ENCODE measurements at places on chromosomes 5 and 9.

DNA sequence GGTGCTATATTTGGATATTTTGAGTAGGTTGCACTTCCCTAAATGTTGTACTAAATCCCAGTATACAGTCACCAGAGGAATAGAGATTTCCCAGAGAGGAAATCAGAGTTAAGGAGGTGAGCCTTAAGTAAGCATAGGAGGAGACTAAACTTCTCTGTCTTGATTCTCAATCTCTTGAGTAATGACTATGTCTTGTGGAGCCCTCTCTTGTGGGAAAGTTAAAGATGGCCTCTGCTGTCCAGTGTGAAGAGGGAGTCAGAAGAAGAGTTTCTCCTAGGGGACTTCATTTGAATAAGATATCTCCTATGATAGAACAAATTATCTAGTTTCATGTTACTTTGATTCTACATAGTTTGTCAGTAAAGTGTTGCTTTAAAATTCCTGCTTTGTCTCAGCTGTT lies 502.5 kb downstream of the PDE4D start:
- no peak for DNase-seq

- DNase-seq, result no peak
These were observed 45.3 kb upstream of the FCN1 start for GRCh38 chr9:134962973-134963364.

DNA sequence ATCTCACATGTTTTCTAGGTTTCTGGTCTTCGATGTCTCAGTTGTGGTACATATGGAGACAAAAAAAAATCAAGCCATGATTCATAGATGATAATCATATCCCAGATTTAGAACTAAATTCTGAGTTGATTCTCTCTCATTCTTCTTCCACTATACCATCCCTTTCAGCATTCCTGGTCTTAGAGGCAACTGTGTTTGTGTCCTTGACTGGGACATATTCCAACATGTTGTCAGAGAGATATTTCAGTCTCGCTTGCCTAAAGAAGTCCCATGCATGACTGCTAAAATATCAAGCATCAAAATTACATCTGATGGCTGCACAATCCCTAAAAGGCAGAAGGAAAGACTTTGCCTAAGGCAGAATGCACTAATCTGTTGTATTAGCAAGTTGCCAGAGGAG lies 236.6 kb downstream of the PSAT1 start:
- DNase-seq, result no peak

DNA sequence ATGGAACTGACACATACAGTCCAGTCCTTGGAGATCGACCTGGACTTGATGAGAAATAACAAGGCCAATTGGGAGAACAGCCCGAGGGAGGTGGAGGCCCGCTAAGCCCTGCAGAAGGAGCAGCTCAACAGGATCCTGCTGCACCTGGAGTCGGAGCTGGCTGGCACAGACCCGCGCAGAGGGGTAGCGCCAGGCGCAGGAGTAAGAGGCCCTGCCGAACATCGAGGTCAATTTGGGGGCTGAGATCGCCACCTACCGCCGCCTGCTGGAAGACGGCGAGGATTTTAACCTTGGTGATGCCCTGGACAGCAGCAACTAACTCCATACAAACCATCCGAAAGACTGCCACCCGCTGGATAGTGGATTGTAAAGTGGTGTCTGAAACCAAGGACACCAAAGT lies 1610.1 kb upstream of the ACO1 start:
- no peak for DNase-seq

GRCh38 chr5:8560776-8561175 lies 691.8 kb downstream of the MTRR start:
- DNase-seq, result no peak

DNA sequence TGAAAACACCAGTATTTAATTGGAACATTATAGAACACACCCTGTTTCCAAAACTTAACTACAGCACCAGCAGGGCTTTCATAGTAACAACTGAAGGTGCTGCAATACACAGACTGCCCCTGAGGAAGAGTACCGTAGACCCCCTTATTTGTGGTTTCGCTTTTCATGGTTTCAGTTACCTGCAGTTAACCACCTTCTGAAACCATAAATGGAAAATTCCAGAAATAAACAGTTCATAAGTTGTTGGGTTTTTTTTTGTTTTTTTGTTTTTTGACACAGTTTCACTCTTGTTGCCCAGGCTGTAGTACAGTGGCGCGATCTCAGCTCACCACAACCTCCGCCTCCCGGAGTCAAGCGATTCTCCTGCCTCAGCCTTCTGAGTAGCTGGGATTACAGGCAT lies 9.5 kb upstream of the GLDC start:
- DNase-seq, result no peak

DNA sequence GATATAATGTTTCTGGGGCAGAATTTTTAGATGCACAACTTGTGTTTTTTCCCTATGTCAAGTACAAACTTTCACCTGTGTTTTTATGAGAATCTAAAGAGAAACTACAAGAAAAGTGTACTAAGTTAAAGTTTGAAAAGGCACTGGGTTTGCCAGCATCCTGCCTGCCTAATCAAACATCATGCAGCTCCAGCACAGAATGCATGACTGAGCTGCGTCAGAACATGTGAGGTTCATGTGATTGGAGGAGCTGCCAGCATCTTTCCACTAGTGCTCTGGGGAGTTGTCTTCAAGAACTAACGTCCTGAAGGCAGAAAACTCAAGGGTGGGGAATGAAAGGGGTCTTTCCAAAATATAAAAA lies 46.1 kb upstream of the RIC1 start:
- DNase-seq, result peak; percentile 23

- DNase-seq, result no peak
These were observed 159.4 kb downstream of the KDM4C start for GRCh38 chr9:6917162-6917561.

DNA sequence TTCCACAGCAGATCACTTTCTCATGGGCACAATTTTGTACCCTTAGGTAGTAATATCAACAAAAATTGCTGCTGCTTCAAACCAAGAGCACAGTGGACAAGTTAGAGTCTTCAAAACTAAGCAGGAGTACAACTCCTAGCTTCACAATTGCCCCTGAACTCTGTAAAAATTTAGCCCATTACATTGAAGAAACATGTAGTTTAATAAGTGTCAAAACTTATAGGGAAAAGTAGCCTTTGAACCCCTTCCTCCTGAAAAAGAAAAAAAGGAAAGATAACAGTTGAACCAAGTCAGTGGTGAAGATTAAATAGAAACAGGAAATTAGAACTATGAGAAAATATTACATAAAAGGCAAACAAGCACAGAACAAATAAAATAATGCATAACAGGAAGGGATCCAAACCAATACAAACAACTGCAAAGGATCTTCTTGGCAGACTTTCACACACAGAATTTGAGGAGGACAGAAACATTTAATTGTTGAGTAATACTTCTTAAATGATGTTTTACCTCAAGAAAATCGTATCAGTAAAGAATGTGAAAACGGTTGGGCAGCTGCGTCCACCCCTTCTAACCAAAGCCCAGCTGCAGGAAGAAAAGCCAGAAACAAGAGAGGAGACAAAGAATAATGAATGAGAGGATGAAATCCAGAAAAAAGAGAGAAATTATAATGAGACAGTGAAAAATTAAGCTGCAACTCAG lies 636.0 kb downstream of the NR2F1-AS1 start:
- DNase-seq, result no peak

DNA sequence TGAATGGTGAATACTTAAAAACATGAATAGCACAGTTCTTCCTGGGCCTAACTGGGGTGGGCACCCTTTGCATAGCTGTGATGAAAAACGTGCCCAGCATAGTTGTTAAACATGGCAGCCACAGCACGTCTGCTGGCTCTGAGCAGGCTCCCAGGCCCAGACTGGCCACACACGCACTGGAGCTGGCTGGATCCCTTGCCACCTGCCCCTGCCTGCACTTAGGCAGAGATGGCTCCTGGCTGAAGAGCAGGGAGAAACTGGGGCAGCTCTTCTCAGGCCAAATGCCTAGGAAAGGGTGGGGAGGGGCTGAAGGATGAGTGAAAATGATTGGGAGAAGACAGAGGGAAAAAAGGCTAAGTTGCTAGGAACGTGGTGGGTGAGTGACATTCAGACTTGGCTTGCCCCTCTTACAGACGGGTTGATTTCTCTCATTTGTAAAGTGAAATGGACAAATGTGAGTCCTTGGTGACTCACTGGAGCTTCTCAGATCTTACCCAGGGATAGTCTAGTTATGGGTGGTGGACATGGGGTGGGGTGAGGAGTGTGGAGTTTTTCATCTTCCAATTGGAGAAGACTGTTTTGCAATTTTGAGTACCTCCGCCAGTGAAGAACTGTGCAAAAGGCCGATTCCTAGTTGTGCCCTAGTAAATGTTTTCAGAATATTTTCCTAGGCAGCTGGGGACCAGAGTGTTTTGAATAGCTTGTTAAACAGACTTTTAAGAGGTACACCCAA lies 42.4 kb downstream of the TRIO start:
- no peak for DNase-seq

GRCh38 chr5:174327317-174327864 lies 281.9 kb downstream of the NSG2 start:
- DNase-seq, result peak; percentile 71

- DNase-seq, result no peak
These were observed 363.2 kb upstream of the SMC2 start for GRCh38 chr9:103730866-103731265.

DNA sequence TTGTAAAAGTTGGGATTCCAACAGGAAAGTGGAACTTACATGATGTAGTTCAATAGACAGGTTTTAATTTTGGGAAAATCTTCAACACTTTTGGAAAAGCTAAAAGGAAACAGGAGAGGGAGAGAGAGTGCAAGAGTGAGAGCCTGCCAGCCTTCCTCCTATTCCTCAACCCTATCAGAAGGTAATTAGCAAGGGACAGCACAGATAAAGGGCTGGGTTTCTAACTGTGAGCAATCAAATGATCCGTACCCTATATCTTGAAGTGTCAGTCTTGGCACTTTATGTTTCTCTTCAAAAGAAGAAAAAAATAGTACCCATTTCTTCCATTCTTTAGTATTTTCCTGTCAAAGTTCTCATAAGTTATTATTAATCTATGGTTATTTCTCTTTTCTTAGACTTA lies 79.4 kb downstream of the FER start:
- no peak for DNase-seq

DNA sequence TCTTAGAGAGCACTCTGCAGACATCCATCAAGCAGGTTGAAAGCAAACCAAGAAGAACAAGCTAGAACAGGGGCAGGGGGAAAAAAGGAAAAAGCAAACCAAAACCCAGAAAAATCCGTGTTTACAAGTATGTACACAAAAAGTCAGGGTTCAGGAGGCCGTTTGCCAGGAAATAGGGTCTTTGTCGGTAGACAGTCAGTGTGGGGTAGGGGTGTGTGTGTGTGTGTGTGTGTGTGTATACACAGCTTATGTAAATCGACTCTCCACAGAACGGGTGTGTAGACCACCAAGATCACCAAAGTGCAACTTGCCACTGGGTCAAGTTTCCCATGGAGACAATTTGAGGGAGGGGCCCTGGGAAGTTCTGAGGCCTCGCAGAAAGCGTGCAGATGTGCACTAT lies 13.1 kb downstream of the SPRY4 start:
- DNase-seq, result no peak

GRCh38 chr9:135247227-135247930 lies 159.9 kb downstream of the OLFM1 start:
- DNase-seq, result no peak

DNA sequence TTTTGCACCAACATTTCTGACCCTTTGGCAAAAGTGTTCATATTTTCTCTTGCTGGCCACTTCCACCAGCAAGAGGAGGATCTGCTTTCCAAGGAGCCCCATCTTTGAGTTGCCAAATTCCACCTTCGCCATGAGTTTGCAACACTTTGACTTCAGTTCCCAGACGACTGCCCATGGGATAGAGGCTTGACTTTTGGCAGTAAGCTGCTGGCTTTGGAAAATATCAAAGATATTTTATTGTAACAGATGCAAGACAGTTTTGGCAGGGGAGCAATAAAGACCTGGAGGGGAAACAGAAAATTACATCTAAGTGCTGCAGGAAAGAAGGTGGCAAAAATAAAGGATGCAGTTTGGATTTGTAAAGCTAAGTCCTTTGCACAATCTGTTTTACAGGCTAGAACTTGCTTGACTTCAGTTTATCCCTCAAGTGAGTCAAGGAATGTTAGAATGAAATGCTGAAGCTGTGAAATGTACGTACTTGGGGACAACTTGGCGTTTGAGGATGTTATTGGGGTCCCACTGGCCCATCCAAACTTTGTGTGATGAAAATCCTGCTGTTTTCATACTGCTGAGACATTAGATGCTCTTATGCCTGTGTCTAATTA lies 232.9 kb downstream of the GOLPH3 start:
- no peak for DNase-seq

GRCh38 chr9:15249042-15249818 lies 57.8 kb downstream of the TTC39B start:
- DNase-seq, result no peak

GRCh38 chr5:148848393-148849031 lies 22.1 kb downstream of the ADRB2 start:
- DNase-seq, result no peak

GRCh38 chr9:18490641-18491370 lies 16.9 kb downstream of the ADAMTSL1 start:
- DNase-seq, result no peak

DNA sequence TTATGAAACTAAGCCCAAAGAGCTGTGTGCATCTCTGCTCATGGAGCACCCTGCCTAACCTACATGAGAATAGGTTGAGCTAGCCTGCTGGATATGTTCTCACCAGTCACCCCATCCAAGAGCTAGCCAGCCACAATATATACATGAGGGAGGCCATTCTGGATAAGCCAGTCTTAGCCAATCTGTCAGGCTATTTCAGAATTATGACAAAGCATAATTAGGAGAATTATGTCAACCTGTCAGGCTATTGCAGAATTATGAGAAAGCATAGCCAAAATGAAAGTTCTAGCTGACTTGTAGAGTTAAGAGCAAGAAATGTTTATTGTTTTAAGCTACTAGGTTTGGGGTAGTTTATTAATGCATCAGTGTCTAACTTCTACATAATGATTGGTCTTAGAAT lies 189.8 kb downstream of the WDR70 start:
- DNase-seq, result no peak

- no peak for DNase-seq
These were observed 178.0 kb downstream of the SYK start for GRCh38 chr9:90979639-90980038.

DNA sequence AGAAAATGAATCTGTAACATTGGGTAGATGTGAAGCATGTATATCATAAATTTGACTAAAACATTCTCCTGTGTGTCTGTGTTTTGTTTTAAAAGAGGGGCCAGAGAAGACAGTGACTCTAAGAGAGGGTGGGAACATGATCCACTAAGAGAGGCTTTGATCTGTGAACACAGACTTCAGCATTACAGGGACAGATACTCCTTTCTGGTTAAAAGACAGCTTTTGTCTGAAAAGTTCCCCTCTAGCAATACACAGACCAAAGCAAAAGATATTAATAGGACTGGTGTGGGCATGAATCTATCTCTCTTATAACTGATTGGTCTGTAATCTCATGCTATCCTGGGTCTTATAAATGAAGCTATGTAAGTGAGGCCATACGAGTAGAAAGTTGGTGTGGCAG lies 150.9 kb downstream of the NUDT12 start:
- no peak for DNase-seq
